ENCODE measurements at places on chromosomes 7 and 10.

DNA sequence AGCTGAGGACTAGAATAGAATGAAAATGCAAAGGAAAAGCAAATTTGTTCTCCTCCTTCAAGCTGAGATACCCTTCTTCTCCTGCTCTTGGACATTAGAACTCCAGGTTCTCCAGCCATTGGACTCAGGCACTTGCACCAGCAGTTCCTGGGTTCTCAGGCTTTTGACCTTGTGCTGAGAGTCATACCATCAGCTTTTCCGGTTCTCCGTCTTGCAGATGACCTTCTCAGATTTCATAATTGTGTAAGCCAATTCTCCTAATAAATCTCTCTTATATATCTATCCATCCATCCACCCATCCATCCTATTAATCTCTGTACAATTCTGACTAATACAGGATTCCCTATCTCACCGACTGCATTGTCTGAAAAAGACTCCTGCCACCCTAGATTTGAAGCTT, 108.3 kb downstream of the AHR start:
- no peak for DNase-seq

DNA sequence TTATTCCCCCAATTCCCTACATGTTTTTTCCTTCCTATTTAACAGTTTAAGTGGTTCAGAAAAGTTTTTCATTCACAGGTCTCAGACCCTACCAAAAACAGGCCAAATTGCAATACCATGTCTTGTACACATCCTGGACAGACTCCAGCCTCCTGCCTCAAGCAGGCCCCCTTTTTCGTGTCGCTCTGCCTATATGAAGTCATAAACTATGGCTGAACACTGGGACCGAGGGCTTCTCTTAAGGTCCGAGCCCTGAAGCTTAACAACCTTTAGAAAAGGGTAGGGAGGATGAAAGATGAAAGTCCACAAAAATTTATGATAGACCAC, 1.4 kb downstream of the FBXW4 start:
- no peak for DNase-seq

- no peak for DNase-seq
These were observed 219.2 kb downstream of the ETV1 start for GRCh38 chr7:13770305-13770704.

DNA sequence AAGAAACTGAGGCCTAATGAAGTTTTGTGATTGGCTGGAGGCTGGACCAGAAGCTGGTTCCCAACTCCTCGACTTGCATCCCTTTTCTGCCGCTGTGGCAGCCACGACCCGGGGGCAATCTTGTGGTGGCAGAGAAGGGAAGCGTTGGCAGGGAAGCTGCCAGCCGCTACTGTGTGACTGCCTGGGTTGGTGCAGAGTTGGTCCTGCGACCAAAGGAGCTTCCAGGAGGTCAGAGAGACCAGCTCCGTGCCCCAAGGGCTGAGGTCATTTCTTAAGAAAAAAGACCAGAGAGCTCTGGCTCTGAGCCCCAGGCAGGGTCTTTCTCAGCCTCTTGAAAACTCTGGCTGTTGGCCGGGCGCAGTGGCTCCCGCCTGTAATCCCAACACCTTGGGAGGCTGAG, 47.2 kb downstream of the PRF1 start:
- no peak for DNase-seq

GRCh38 chr7:26334166-26334859, 42.7 kb downstream of the SNX10 start:
- DNase-seq, result no peak
